ENCODE measurements at places on chromosomes 1 and 21. TPM values are rescaled to one million over a fixed set of nuclear protein-coding genes. Genes with fewer than 3 reads are reported as not detected.

- DNase-seq = peak; percentile 85
Measured at GRCh38 chr1:198167436-198167934, 10.7 kb downstream of the NEK7 start.

Gene HMCN1
- total RNA-seq = 0.03 TPM

Gene CACHD1
- total RNA-seq = 0.05 TPM

- DNase-seq = peak; percentile 27
Measured at GRCh38 chr1:110084227-110085078, 14.0 kb upstream of the ALX3 start.

DNA sequence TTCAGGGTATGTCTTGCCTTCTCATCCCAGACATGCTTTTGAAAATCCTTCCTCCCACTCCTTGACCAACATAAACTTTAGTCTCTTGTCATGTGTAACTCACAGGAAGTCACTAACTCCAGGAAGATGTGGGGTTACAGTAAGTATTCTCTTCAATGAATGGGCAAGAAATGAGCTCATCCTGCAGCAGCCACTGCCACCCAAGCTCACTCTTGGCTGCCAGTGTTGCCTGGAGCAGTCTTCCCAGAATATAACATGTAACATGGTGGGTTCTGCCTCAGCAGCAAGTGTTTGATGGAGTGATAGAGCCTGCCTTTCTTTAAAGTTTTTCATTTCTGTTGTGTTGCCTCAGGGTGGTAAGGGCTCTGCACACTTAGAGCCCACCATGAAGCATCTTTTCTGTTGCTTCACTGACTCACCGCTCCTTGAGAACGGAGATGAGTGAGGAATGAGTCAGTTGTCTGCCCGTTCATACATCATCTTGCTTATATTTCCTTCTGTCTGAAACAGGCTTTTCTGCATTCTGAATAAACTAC lies 187.0 kb downstream of the TPR start:
- no peak for DNase-seq

DNA sequence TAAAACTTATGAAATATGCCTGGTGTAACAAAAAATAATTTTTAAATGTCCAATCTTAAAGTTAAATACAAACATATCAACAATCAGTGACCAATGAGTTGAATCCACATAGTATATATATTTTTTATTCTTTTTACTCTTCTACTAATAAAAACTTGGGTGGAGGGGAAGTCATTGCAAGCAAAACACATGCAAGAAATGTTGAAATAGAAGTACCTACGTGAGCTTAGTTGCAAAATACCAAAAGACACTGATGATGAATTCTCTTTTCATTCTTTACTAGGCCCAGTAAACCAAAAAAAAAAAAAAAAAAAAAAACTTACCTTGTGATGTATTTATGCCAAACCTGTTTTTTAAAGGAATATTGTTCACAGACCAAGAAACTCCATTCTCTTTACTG lies 26.4 kb upstream of the PLA2G4A start:
- DNase-seq = no peak

- no peak for DNase-seq
Measured at GRCh38 chr1:11796036-11796828, 9.5 kb downstream of the MTHFR start.

All from GM12878 (cell line).